Naive thymus-derived CD4-positive, alpha-beta T cell (primary cell): ENCODE measurements at places on chromosomes 3 and 15. TPM values are rescaled to one million over a fixed set of nuclear protein-coding genes. Genes with fewer than 3 reads are reported as not detected.

Gene CDCP1
- 7.2 TPM in 2 replicates for total RNA-seq

Gene STRIT1
- not detected for total RNA-seq

Gene DNAJB11
- total RNA-seq: 63.1 and 75.5 TPM in 2 replicates

Gene KNG1
- not detected for total RNA-seq

Gene BCL6
- 29.5 TPM in 2 replicates for total RNA-seq

Gene CHDH
- total RNA-seq: 0.08 TPM

Gene MESP2
- total RNA-seq: not detected

Gene DUOXA1
- total RNA-seq: 0.51 TPM

Gene ZMYND10
- total RNA-seq: 0.91 TPM

Gene GOLGA8S
- 0.57 TPM for total RNA-seq

Gene ELL3
- total RNA-seq: 1.8 TPM

Gene GOLGA8J
- total RNA-seq: not detected

Gene OIP5
- total RNA-seq: 0.32 TPM

Gene EPM2AIP1
- total RNA-seq: 23.3 and 26.1 TPM in 2 replicates

Gene RAD51
- total RNA-seq: 1.7 TPM

Gene ISL2
- total RNA-seq: not detected

Gene HTR3C
- total RNA-seq: not detected

Gene CCDC9B
- total RNA-seq: 2.0 TPM

Gene B2M
- total RNA-seq: 6,506 TPM

Gene LDHAL6B
- total RNA-seq: not detected

Gene MAGI1
- total RNA-seq: not detected

Gene CGGBP1
- 112 and 115 TPM in 2 replicates for total RNA-seq

Gene ALDH1A3
- not detected for total RNA-seq

Gene GRM2
- 5.1 TPM for total RNA-seq

Gene FBXO40
- total RNA-seq: not detected in 2 replicates

Gene RBMS3
- total RNA-seq: 0.49 TPM

Gene SAXO2
- 0.97 TPM in 1 of 2 replicates, not detected in the other for total RNA-seq

Gene FES
- 78.6 and 81.6 TPM in 2 replicates for total RNA-seq

Gene LAMB2
- total RNA-seq: not detected in 2 replicates

Gene ANKRD63
- total RNA-seq: 0.27 TPM

Gene CLDN16
- not detected for total RNA-seq

Gene P2RY14
- 0.19 TPM for total RNA-seq

Gene HDAC11
- 1.2 and 1.5 TPM in 2 replicates for total RNA-seq

Gene GPR27
- total RNA-seq: 0.24 and 0.66 TPM in 2 replicates

Gene SI
- not detected for total RNA-seq

Gene TRPM1
- not detected for total RNA-seq

Gene GOLGA6L7
- total RNA-seq: not detected

Gene FRMD5
- total RNA-seq: not detected

Gene GPR149
- not detected for total RNA-seq

Gene GPR87
- total RNA-seq: not detected in 2 replicates

Gene ITGB5
- total RNA-seq: not detected in 2 replicates
